ENCODE measurements at places on chromosomes 5 and 9. TPM values are rescaled to one million over a fixed set of nuclear protein-coding genes. Genes with fewer than 3 reads are reported as not detected.
A peak's percentile ranks its signal among the peaks of the same experiment; 100 is the strongest.

TRPM6 gene
- total RNA-seq, result 3.0 TPM

TLX3 gene
- not detected for total RNA-seq

DNA sequence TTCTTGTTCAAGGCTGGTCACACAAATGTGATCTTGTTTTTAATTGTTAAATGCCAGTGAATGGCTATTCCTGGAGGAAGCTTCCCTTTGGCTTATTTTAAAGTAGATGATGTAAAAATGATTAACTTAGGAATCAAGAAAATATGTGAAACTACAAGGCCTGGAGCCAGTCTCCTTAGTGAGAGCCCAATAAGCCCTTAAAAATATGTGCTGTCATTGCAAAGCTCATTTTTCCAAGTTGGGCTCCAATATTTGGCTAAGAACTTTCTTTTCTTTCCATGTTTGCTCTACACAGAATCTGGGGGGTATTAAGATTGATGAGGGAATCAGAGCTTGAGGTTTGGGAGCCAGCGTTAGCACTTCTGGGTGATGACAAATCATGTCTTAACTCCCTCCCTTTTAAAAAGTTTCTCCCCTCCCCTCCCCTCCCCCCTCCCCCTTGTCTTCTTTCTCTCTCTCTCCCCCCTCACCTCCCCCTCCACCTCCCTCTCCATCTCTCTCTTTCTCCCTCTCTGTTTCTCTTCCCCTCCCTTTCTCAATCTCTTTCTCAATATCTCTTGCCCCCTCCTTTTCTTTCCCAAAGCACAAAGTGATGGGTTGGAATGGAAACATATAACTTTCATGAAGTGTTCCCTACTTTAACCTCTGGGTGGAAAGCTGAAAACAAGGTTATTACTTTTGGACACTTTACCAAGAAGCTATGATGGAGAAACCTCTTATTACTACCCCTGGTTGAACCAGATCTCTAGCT, 86.0 kb downstream of the FBXL7 start:
- H3K4me1 ChIP-seq, result no peaks in the 10 kb centered on the region
- H3K36me3 ChIP-seq, result no peaks in the 10 kb centered on the region
- no peak overlapping the region for H3K27ac ChIP-seq
- no peak overlapping the region for H3K4me3 ChIP-seq
- no peaks in the 10 kb centered on the region for H3K27me3 ChIP-seq
- no peak for DNase-seq

GRCh38 chr5:52743970-52744369, 43.7 kb upstream of the ITGA1 start:
- no peaks in the 10 kb centered on the region for H3K27me3 ChIP-seq
- H3K36me3 ChIP-seq, result no peaks in the 10 kb centered on the region
- H3K27ac ChIP-seq, result peak overlapping the region; percentile 31

DNA sequence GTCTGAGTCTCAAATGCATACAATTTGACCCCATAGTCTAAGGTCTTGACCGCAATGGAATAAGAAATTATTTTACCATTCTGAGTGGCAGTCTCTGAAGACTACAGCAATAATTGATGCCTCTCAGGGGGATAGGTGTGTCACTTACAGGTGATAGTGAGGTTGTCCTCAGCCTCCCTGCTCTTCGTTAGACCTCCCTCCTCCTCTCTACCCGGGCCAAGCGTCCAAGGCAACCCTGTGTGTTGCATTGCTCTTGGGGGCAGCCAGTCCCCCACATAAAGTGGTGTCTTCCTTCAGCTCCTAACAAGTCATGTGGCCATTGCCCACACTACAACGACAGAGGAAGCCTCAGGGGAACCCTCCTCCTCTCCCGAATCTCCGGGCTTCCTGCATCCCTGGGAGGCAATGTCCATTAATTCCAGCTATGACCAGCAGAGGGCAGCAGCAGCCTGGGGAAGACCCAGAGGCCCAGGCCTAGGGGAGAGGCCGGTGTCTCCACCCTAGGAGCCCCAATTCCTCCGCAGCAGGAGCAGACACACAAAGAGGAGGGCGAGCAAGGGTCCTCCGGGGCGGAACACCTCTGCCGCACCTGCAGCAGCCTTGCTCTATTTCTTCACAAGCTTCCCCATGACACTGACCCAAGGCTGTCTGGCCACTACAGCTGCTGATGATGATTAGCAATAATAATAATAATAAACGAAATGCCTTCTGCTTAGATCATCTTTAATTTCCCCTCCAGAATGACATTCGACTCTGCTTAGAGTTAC, 134.8 kb downstream of the KCNIP1 start:
- no peak for DNase-seq
- H3K4me1 ChIP-seq, result peaks cover 8% of the 10 kb centered on the region
- H3K27ac ChIP-seq, result no peak overlapping the region
- no peaks in the 10 kb centered on the region for H3K36me3 ChIP-seq
